ENCODE measurements at places on chromosomes 2 and 18.

DNA sequence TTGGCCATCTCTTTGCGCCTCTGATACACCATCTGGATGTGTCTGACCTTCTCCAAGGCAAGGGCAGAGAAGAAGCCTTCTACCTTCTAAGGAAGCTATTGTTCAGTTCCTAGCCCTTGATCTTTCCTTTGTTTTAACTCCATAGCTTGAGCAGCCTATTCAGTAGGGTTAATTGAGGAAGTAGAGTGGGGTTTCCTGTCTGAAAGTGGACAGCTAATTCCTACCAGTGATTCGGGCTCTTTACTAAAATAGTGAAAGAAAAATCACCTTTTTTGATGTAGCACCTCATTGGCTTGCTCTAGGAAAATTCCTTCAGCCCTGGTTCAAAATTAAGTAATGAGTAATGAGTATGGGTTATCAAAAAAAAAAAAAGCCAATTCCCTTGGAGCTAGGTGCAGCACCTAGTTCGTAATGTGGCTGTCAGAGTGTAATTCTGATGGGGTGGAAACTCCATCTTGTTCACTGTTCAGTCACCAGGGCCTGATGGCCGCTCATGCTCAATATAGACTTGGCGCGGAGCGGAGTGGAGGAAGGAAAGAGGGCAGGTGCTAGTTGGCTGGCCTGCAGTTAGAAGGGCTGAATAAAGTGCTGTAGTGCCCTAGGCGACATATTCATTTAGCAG is 2.9 kb upstream of the MGAT5 start:
- no peak for DNase-seq

GRCh38 chr2:200121931-200122330 is 166.5 kb downstream of the MAIP1 start:
- DNase-seq: no peak

DNA sequence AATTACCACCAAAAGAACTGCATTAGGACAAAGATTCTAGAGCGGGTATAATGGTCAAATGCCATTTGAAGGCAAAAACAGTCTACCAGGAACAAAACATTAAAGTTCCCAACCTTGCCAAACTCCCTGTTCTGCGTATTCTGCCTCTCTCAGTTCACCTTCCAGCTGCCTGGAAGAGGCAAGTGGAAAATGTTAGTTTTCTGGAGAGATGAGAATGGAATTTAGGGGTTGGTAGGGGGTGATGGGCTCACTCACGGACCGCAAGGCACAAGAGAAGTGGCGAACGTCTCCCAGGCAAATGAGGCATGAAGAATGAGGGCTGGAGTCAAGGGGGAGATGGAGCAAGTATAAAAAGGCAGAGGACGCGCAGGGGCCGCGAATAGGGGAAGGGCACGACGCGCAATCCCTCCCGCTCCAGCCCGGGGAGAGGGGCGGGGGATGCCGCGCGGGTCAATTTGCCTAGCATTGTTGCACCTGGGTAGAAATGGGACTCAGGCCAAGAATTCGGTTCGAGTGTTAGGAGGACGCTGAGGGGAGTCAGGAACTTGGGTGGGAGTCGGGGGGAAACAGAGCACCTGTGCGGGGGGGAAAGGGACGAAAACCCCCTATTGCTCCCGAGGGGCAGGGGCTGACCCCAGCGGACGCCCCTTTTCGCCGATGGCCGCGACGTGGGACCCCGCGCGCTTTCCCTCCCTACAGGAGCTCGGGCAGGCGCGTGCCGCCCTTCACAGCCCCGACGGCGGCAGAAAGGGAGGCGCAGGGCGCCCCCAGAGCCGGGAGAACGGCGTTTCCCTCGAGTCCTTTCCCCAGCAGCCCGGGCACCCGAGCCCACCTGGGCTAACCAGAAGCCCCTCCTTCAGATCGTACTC is 573 bp downstream of the PAIP2B start:
- no peak for DNase-seq

DNA sequence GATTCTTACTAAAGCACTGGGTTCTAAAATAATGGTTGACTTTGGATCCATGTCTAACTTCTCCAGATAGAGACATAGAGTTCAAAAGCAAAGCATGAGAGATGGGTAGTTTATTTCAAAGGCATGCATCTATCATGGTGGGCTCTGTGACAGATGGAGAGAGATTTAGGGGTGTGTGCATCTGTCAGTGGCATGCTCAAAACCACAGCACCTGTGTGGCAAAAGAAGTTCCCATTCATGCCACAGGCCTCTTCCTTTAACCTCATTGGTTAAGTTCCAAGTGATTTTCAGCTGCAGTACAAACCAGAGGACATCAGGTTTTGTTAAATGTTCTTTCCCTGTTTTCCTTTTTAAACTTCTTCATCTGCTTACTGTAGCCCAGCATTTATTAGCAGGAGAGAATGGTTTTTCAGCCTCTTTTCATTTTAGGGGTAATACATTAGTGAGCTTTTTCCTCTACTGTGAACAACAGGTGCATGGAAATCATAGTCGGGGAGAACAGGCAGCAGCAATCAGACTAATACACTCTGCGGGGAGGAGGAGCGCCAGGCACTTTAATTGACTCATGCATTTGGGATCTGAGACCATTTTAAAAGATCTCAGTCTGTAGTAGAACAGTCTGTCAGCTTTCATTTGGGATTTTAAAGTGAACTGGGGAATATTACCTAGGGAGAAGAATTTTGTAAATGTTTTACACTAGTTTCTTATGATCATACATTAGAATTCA is 52.4 kb upstream of the UPP2 start:
- DNase-seq: no peak

DNA sequence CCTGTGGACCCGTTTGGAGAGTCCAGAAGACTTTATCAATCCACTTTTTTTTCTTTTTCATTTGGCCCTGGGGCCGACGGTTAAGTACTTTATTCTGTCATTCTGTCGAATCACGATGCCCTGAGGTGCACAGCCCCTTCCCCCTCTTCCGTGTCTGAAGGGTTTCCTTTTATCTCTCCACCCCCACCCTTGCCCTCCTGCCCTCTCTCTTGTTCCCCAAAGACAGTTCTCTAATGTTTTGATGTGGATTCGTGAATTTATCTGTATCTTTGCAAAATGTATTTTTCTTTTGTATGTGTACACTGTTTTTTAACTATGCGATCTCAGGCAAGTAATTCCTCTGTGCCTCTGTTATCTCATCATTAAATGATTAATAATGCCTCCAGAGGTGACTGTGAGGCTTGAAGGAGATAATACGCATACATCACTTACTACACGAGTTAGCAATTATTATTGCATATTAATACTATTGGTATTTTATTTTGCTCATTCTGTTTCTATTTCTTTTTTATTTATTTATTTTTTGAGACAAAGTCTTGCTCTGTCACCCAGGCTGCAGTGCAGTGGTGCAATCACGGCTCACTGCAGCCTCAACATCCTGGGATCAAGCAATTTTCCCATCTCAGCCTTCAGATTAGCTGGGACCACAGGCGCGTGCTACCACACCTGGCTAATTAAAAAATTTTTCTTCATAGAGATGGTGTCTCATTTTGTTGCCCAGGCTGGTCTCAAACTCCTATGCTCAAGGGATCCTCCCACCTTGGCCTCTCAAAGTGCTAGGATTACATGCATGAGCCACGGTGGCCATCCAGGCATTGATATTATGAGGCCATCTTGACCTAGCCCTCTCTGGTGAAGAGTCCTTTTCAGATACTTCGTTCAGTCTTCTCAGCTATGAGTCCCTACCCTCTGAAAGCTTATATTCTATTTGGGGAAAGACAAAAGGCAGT is 1.4 kb upstream of the CASP8 start:
- no peak for DNase-seq

DNA sequence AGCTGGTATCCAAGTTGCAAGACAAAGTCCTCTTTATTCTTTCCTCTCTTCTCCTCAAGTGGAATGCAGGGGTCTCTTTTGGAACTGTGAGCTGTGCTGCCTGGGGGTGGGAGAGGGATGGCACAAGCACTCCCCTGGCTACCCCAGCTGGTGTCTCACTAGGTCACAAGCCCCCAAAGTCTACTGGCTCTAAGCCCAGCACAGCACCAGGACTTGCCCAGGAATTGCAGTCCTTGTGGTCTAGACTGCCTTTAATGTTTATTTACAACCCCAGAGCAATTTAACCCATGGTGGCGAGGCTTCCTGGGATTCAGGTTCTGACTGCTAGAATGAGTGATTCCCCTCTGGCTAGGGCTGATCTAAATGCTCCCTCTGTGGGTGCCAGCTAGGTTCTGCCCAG is 199.0 kb upstream of the STK17B start:
- no peak for DNase-seq

- no peak for DNase-seq
Observed at GRCh38 chr2:42648796-42649195, 80.4 kb downstream of the MTA3 start.

DNA sequence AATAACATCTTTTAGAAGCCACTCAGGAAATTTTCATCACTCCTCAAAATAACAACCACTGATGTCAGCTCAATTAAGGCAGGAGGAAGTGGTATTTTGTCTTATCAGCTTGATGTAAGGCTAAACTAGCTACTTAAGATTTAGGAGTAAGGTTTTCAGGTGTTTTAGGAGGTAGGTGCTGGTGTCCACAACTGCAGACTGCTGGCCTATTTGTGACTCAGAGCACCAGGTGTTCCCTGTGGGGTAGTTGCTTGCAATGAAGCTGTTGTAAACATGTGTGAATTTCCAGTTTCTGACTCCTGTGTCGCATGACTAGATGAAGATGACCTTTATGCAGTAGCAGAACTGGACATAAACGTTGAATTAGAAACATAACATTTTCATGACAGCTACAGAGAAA is 164.2 kb downstream of the THSD7B start:
- DNase-seq: no peak

DNA sequence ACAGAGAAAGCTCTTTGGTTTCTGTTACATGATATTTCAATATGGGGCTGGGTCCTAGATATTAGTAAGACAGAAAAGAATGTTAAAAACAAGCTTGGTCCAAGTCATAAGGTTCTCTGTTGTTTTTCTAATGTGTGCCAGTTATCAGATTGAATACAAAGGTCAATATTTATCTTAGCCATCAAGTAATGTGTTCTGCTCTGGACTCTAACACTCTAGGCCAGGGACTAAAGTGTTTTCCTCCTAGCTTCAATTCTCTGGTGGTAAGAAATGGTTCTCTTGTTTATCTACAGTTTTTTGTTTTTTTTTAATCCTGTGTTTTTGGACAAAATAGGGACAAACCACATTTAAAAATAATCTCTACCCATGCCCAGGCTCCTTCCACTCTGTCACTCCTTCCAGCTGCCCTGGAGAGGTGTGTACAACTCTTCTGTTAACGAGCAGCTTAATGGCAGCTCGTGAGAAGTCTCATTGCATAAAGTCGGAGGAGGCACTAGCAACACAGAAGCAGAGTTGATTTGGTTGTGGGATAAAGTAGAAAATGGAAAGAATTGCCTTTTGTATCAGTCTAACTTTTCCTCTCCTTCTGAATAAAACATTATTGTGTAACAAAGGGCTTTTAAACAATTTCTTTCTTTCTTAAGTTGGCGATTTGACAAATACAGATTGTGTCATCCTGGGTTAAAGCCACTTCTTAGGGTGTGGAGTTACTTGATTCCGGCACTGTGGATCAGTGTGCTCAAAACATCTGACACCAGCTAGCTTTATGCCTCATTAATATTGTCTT is 8.0 kb upstream of the SESTD1 start:
- no peak for DNase-seq

GRCh38 chr18:35827275-35827902 is 145.1 kb upstream of the RMP24 start:
- DNase-seq: no peak

GRCh38 chr2:3320910-3321605 is 56.6 kb downstream of the EIPR1 start:
- no peak for DNase-seq

DNA sequence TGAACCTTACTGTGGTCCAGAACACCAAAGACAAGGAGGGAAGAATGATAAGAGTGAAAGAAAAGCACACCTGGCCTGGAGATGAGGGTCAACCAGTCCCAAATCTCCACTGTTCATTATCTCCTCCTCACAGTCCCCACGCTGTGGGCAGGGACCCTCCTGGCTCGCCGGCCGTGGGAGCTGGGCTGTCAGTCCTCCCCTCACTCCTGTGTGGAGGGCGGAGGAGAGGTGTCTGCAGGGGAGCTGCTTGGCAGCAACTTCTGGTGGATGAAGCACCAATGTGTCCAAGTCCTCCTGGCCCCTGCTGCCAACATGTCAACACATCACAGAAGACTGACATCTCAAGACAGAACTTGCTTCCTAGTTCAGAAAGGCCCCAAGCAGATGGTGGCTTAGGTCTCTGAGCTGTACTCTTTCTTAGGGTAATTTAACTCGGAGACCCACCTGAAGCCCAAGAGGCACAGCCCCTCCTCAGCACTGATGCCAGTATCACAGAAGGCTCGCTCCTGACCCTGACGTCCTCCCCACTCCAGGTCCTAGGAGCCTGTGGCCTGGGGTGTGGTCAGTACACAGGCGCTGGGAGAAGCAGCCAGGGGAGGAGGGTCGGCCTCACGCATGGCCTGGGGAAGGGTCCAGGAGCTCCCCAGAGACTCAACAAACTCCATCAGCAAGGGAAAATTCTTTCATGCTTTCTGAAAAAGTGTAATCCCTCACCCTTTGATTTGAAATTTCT is 54.5 kb downstream of the PARD6G start:
- DNase-seq: no peak

DNA sequence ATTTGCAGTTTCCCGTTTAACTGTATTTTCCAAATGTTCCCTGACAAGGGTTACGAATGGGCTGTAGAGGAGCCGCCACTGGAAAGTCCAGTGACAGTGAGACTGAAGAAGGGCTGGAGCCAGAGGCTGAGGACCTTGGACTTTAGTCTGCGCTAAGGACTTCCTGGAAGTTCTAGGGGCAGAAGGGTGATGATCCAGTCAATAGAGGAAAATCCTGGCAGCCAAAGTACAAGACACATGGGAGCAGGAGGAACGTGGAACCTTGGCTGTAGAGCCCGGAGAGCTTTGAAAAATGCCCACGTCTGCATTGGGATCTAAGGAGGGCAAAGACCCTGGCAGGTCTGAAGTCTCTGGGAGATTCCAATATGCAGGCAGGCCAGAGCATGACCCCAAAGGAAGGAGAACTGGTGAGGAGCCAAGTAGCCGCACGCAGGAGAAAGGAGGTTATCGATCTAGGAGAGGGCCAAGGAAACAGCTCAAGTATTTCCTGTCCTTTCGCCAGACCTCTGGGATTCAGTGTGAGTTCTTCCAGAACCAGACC is 28.5 kb downstream of the MBP start:
- DNase-seq: no peak

DNA sequence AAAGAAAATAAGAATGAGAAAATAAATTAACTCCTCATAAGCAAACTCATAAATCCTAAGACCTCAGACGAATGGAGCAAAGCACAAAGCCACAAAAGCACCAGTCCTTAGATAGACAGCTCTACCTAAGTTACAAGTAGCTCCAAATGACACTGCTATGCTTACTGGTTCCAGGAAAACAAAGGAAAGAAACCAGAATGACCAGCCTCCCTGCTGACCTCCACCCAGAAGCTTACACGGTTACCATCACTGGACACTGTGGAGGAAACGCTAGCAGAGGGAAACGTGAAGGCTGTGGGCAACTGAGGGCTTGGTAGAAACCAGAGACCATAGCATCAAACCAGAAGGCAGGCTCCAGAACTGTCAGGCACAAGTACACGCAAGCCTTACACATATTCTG is 67.8 kb downstream of the STK39 start:
- no peak for DNase-seq

Data from Panc1 (cell line).